Activated T-helper 2 cell treated with anti-CD3 and anti-CD28 coated beads, Interferon-gamma antibody, Interleukin-2, Interleukin-4, amounts not matched to agents 10 μg/mL and 5 μg/mL and 100 μg/mL, durations not matched to agents 14 hours and 24 hours and 36 hours (primary cell): ENCODE measurements at places on chromosomes 3 and 15.
A peak's percentile ranks its signal among the peaks of the same experiment; 100 is the strongest.

DNA sequence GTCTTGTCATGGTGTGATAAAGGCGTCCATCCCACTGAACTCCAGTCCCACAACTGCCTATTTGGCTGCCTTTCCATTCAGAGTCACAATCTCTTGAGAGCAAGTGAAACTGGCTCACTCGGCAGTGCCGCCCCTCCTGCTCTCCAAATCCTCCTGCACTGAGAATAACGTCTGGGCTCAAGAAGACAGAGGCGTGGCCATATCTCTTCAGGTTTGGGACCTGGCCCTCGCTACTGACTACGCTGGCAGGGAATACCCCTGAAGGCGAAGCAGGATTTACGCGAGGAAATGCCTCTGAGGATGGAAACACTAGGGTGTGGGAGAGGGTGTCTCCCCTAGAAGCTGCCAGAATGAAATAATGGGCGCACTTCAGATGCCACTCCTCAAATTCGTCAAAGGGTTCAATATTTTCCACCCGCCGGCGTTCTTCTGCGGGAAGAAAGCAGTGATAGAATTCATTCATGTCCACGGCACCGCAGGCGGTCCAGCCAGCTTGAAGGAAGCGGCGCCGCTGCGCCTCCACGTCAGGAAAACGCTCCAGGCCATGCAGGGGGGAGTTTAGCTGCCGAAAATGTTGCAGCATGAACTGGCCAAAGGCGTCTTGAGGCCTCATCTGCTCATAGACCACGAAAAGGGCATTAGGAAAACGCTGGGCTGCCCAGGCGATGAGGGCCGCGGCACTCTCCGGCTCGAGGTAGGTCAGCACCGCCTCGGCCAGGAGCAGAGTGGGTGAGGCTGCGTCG is 985 bp downstream of the LCMT2 start:
- DNase-seq = no peak

DNA sequence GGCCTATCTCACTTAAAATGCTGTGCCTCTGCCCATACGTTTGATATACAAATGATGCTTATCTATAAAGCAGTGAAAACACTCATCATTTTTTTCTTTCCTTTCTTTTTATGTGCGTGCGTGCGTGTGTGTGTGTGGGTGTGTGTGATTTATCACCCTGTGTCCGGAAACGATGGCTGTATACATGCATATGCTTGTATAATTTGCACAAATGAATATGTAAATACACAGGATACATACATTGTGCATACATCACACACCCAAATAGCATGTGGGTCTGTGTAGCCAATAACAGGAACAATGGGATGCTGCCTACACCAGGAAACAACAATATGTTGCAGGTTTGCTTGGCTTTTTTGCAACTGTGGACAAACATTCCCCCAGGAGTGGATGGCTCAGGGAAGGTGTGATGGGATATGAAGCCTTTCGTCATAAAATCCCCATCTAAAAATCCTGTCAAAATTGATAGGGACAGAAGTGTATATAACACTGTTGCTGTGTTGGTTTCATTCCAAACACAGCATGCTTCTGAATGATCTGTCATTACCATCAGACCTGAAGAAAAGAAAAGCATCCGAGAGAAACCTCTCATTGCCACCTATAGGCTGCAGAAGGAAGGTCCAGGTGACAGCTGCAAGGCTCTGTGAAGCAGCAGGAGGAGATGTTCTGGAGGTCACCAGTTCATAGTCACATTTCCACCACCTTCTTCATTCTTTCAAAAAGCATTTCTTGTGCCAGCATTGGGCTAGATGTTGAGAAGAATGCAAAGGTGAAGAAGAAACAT is 503.9 kb upstream of the NR2F2 start:
- DNase-seq = no peak

DNA sequence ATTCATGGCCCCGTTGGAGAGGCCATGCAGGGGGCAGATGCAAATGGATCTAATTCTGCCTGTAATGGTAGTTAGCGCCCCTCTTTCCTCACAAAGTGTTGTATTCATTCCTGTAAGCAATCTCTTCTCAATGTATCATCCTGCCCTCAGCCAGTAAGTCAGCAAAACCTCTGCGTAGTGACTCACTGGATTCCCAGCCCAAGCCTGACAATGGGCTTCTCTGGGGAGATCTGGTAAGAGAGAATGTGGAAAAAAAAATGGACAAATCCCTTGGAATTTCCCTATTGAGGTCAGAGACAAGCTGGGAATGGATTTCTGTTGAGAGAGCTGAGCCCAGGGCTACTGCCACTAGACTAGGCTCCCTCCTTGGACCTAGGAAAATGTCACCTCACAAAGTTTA is 25.4 kb downstream of the ADPGK start:
- no peak for DNase-seq

GRCh38 chr15:81419332-81419943 is 45.4 kb upstream of the TMC3 start:
- no peak for DNase-seq

- DNase-seq = no peak
These were observed 14.3 kb downstream of the SIAH2 start for GRCh38 chr3:150748684-150749047.

GRCh38 chr15:48250640-48251076 is 44.6 kb downstream of the SLC12A1 start:
- DNase-seq = no peak

- DNase-seq = no peak
These were observed 61.0 kb downstream of the PGPEP1L start for GRCh38 chr15:98946301-98947255.

DNA sequence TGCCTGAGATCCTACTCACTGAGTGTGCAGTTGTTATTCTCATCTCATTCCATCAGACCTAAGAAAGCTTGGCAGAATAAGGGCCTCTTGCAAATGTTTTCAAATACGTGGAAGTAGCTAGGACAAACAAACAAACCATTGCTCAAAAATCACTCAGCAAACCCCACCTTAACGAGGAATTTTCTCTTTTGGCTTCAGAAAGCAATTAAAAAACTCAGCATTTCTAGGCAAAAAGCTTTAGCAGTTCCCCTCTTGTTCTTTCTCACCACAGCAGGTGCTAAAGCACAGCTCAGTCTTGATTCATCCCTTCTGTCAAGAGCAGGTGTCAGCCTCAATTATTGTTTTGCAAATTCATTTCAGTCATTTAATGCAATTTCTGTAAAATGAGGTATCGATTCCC is 58.6 kb upstream of the NUDT16 start:
- no peak for DNase-seq

- no peak for DNase-seq
These were observed 842.8 kb upstream of the EPHA6 start for GRCh38 chr3:95971573-95971972.

- no peak for DNase-seq
These were observed 172.5 kb upstream of the LRIG1 start for GRCh38 chr3:66673293-66673692.

- DNase-seq = no peak
These were observed 12.0 kb downstream of the DLL4 start for GRCh38 chr15:40941068-40941527.

GRCh38 chr3:105997800-105998526 is 129.2 kb upstream of the CBLB start:
- DNase-seq = no peak

- DNase-seq = no peak
These were observed 389.7 kb upstream of the ROBO1 start for GRCh38 chr3:80157546-80157945.

GRCh38 chr3:106175276-106175675 is 306.5 kb upstream of the CBLB start:
- no peak for DNase-seq

GRCh38 chr3:143707848-143708247 is 140.4 kb downstream of the SLC9A9 start:
- no peak for DNase-seq

- DNase-seq = no peak
These were observed 77.0 kb downstream of the PLCL2 start for GRCh38 chr3:16961621-16962205.

GRCh38 chr3:67000009-67000408 is 1.9 kb downstream of the KBTBD8 start:
- DNase-seq = no peak

- DNase-seq = no peak
These were observed 1.6 kb downstream of the INSYN1 start for GRCh38 chr15:73751511-73751898.

- DNase-seq = peak; percentile 46
These were observed 572.6 kb downstream of the FOXP1 start for GRCh38 chr3:71010726-71011455.

GRCh38 chr3:191523148-191523547 is 62.2 kb downstream of the PYDC2 start:
- no peak for DNase-seq

- DNase-seq = no peak
These were observed 496.7 kb downstream of the NAALADL2 start for GRCh38 chr3:175355801-175356335.

DNA sequence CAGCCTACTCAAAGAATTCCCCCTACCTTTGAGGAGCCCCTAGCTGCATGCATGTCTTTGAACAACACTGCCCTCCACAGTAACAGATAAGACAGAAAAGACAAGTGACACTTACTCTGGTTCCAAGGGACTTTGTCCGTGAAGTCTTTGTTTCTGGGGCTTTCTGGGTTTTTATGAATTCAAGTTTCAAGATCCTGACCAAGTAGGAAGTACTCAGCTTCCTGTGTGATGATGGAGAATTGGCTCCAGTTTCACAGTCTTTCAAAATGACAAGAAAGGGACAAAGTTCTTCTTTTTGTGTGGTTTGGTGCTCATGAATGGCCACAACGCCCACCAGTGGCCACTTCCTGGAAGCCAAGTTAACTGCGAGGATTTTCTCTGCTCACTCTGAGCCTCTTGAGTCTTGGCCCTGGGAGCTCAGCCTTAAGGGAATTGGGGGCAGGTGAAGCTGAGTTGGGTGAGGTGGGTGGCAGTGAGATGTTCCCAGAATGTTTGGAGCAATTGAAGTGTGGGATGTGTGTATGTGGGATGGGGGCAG is at the start of gene CCR1:
TSS of gene CCR1 (minus strand) at position 147 of the 538 bp plus-strand sequence. CDS start 4,000 bp downstream, outside the sequence.
- peak; percentile 44 for DNase-seq

DNA sequence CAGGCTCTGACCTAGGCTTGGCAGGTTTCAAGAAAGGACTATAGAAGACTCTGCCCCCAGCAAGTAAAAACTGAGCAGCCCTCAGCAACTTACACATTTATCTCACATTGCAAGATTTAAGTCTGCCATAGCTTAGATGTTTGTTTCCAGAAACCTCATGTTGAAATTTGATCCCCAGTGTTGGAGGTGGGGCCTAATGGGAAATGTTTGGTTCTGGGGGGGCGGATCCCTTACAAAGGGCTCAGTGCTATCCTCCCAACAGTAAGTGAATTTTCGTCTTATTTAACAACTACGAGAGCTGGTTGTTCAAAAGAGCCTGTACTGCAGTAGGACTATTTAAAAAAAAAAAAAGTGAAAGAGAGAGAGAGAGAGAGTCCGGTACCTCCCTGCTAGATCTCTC is 125.2 kb upstream of the PROK2 start:
- no peak for DNase-seq

DNA sequence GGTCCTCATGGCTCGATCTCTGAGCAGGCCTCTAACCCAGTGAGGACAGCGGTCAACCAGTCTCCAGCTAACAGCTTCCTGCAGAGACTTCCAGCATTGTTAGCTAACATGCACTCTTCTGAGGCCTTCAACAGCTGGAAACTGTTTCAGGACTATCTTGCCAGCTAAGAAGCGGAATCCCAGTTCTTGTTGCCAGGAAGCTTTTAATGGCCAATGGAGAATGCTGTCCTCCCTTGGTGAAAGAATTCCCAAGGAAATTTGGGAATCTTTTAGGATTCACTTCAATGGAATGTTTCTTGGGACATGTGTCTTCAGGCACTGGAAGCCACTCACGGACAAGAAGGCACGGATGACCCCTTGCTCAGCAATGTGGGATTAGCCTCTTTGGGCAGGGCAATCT is 91.7 kb downstream of the CEMIP start:
- DNase-seq = no peak

- no peak for DNase-seq
These were observed 14.9 kb upstream of the HES1 start for GRCh38 chr3:194120789-194121770.

GRCh38 chr15:62334536-62334935 is 169.5 kb upstream of the C2CD4B start:
- DNase-seq = no peak

- DNase-seq = peak; percentile 47
These were observed 53.6 kb upstream of the BCL6 start for GRCh38 chr3:187798531-187799530.

DNA sequence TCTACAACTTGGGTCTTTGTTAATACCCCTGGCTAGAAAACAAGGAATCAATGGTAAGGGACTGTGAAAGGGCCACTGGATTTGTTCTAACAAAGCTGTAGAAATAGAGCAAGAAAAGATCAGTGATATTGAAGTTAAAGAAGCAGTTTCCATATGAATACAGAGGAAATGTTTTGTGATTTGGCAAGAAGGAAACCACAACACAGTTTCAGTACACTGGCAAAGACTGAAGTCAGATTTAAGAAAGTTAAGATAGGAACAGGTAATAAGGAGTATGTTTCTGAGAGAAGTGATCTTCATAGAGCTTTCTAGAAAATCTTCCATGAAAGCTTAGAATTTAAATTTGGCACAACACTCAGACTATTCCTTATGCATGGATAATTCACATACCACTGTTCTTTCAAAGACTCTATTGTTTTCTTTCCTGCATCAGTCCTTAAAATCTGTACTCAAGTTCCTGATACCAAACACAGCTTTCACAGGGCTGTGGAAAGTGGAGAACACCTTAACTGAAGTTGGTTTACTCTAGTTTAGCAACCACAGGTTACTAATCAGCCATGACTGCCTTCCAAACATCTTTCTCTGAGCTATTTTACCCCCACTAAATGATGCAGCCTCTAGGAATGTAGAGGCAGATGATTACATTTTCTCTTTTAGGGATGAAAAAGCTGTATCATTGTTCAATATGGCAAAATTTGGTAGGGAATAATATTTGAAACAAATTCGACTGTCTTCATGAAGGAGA is 32.4 kb upstream of the ALCAM start:
- no peak for DNase-seq

DNA sequence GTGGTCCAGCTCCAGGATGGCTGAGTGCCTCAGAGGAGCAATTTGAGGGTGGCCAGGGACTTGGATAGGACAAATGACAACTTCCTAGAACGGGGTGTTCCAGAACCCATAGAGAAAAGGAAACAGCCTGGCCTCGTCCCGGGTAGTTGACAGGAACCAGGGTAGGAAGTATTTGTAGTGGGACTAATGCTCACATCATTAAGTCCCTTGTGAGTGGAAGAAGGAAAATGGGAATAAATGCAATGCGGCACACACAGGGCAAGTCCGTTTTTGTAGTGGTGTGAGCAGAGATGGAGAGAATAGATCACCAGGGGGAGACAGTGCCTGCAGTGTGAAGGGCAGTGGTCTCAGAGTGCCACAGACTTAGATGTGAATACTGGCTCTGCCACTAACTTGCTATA is 19.6 kb downstream of the TIMP4 start:
- no peak for DNase-seq

- no peak for DNase-seq
These were observed 425.2 kb upstream of the TBL1XR1 start for GRCh38 chr3:177622520-177622919.

DNA sequence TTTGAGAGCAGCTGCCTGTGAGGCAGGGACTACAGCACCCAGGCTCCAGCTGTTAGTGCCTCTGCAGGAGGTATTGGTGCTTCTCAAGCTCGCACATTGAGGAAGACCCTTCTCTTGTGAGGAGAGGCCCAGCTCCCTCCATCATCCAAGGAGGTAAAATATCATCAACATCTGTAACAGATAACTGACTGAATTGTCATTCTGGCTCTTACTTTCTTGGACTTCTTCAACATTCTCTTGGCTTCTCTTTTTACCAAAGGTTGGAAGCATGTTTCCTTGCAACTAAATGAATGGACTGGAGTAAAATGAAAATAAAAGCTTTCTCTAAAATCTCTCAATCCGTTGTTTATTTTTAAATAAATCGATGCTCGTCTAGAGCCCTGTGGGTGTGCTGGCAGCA is 53.1 kb upstream of the PXYLP1 start:
- no peak for DNase-seq
